NCI-H748 treated with DMSO at 0.1 percent for 48 hours (cell line): ENCODE measurements at places on chromosomes 5 and 9.

DNA sequence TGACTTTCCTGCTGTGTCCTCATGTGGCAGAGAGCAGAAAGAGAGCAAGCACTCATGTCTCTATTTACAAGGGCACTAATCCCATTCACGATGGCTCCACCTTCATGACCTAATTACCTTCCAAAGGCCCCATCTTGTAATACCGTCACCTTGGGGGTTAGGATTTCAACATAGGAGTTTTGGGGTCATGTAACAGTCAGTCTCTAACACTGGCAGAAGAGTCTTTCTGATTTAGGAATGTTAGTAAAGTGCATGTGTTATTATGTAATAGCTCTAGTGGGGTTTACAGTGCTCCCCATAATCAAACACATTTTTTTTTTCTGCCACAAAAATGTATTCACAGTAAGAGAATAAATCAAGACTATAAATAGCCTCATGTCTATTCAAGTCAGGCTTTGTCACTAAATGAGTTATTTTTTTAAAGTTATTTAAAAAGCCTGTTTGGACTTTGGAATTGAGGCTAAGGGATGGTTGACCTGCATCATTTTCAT, 19.1 kb downstream of the GALNT10 start:
- DNase-seq = no peak

- no peak for DNase-seq
Observed at GRCh38 chr9:33065157-33066076, 11.1 kb downstream of the SMU1 start.

DNA sequence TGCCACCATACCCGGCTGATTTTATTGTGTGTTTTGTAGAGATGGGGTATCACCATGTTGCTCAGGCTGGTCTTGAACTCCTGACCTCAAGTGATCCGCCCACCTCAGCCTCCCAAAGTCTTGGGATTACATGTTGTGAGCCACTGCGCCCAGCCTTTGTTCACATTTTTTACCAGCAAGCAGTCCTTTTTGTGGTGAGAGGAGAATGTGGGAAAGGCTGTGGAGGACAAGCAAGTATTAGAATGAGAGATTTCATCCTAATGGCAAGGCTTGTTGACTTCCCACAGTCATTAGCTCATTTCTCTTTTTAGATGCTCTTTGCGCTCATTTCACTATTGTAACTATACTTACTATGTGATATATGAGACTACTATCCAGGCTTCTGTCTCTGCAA, 6.1 kb downstream of the IL31RA start:
- no peak for DNase-seq

DNA sequence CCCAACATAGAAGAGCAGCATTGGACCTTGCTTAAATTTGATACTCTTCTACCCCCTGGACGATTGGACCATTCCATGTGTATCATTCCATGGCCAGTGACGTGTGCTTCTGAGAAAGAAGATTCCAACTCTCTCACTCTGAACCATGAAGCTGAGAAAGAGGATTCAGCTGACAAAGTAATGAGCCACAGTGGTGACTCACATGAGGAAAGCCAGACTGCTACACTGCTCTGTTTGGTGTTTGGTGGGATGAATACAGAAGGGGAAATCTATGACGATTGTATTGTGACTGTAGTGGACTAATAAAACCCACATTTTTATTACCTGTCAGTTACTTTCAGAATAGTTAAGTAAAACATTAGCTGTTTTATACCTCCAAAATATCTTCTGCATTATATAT, 7.5 kb downstream of the HSPA5 start:
- no peak for DNase-seq

GRCh38 chr5:133252133-133252480, 200.3 kb downstream of the HSPA4 start:
- no peak for DNase-seq

DNA sequence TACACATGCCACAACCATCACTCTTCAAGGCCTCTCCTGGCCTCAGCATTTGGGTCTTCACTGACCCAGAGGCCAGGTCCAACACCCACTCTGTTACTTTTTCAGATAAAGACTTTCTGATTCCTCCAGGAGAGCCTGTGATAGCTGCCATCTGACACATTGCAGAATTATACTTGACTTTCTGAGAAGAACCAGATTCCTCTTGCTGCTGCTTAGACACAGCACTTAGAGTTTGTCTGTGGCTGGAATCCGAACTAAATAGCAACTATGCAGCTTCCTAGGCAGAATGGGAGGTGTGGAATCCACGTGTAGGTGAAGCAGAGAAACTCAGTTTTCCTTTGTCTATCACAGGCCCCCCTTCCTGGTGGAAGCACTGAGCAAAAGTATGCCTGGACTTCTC, 344.7 kb upstream of the SLC30A5 start:
- DNase-seq = no peak

- DNase-seq = no peak
Observed at GRCh38 chr5:65261499-65261898, 220.2 kb downstream of the ADAMTS6 start.

GRCh38 chr9:106869458-106869857, 6.5 kb downstream of the ZNF462 start:
- DNase-seq = no peak

DNA sequence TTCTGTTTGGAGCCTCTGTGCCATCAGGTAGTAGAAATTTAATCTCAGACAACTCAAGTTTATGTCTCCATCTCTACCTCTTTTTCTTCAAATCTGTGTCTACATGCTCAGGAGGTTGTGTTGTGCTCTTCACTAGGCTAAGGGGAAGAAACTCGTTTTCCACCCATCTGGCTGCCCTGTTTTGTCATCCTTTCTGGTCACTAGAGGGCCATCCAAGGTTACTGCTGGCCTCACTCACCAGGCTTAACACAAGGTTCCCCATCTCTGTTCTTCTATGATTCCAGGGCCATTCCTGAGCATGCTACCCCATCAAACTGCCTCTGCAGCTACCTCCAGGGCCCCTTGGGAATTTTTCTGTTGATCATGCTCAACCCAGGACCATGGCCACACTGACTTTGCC, 213.3 kb upstream of the FBXL7 start:
- DNase-seq = no peak

- DNase-seq = no peak
Observed at GRCh38 chr9:129596541-129597331, 24.2 kb downstream of the C9orf50 start.

DNA sequence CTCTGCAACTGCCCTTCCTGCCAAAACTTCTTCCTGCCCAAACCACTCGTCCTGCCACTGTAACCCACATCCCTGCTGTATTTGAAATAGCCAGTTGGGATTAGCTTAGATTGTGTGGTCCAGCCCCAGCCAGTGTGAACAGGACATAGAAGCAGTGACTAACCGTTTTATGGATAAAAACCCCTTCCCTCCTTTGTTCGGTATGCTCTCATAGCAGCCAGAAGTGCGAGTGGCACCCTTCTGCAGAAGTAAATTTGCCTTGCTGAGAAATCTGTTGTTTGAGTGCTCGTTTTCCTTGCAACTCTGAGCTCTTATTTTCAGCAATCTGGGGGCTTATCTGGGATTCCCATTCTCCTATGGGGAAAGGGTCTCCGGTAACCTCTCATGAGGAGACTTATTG, 470.0 kb downstream of the PRDM9 start:
- DNase-seq = no peak

GRCh38 chr5:67648201-67648671, 451.6 kb upstream of the CD180 start:
- DNase-seq = peak; percentile 12

- DNase-seq = no peak
Observed at GRCh38 chr9:23496489-23497136, 329.4 kb downstream of the ELAVL2 start.

GRCh38 chr9:83334320-83334719, 203.9 kb downstream of the FRMD3 start:
- DNase-seq = peak; percentile 65

- DNase-seq = no peak
Observed at GRCh38 chr9:137836831-137837241, 40.7 kb upstream of the CACNA1B start.

DNA sequence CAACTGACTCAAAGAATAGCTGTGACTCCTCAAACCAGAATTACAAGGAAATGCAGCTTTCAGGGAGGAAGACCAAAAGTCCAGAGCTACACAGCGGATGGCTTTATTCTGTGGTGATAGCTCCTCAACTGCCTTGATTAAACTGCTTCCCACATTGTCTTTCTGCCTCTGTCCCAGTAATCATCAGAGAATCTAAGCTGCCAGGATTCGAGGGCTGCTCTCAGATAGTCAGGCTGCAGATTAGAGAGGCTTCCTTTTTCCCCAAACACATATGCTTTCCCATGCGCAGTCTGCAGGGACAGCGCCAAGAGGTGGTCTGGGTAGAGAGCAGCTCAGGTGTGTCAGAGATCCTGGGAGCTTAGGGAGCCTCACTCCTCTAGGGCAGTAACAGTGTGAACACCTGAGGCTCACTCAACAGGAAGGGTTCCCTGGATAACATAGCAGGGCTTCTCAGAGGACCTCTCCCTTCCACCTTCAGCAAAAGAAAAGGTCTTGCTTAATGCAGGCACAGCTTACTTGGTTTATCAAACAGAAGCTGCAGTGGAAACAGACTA, 439.9 kb upstream of the TLE4 start:
- DNase-seq = no peak

- no peak for DNase-seq
Observed at GRCh38 chr5:41808294-41808693, 61.9 kb downstream of the OXCT1 start.

GRCh38 chr5:147036691-147037245, 158.2 kb upstream of the PPP2R2B start:
- DNase-seq = no peak

- peak; percentile 89 for DNase-seq
Observed at GRCh38 chr9:68969538-68969937, 44.4 kb downstream of the PRKACG start.

GRCh38 chr5:933251-933861, 40.7 kb downstream of the TRIP13 start:
- no peak for DNase-seq

GRCh38 chr9:33117796-33118195, 41.3 kb upstream of the SMU1 start:
- no peak for DNase-seq

DNA sequence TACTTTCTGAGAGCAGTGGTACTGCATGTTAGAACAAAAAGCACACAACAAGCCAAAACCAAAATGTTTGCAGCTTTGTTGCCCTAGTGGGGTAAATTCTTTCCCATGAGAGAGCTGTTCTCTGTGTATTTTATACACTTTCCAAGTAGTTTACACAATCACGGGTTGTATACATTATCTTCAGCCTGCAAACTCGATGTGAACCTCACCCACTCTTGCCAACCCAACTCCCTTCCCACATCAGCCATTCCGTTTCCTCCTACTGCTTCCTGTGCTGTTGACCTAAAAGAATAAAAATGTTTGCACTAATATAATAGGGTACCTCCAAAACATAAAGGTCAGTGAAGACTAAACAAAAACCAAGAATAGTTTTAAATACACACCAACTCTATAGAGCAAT, 47.0 kb downstream of the IQGAP2 start:
- DNase-seq = no peak

- peak; percentile 17 for DNase-seq
Observed at GRCh38 chr5:78537821-78538220, 110.8 kb downstream of the LHFPL2 start.

- DNase-seq = no peak
Observed at GRCh38 chr5:57346328-57346727, 136.3 kb downstream of the ACTBL2 start.
